ENCODE measurements at places on chromosomes 7 and 10.

DNA sequence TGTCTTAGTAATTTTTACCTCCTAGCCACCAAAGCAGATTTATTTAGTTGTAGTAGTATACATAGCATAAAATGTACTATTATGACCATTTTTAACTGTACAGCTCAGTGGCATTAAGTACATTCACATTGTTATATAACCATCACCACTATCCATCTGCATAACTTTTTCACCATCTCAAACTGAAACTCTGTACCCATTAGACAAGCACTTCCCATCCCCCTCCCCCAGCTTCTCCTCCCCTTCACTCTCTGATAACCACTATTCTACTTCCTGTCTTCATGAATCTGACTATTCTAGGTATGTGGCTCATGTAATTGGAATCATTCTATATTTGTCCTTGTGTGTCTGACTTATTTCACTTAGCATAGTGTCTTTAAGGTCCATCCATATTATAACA lies 71.9 kb downstream of the MRPL32 start:
- DNase-seq = peak; percentile 5

GRCh38 chr7:50766106-50766848 lies 16.4 kb downstream of the GRB10 start:
- no peak for DNase-seq

DNA sequence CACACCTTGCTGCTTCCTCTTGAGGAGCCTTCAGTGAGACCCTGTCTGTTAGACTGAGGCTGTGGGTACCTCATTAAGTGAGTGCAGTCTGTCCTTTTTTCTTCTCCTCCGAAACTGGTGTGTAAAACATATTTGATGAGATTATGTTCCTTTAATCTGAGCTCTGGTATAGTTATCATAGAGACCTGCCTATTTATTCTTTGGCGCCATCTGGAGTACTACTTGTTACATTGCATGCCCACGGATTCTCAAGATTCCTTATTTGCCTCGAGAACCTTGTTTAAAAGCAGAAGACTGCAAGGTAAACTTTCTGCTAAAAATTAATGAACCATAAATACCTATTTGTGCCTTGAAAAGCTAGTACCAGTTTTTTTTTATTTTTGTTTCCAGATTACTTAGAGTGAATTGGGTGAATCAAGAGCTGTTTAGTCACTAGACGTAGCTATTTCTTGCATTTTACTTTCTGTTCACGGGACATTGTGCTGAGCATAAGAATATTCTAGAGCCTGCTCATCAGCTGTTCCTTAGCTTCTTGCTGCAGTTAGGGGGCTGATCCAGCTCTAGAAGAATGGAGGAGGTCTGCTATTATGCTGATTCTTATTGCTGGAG lies 16.9 kb upstream of the STMP1 start:
- DNase-seq = peak; percentile 56

- DNase-seq = no peak
Observed at GRCh38 chr10:116836902-116837523, 12.3 kb upstream of the ENO4 start.

GRCh38 chr7:34081935-34082334 lies 176.6 kb downstream of the BMPER start:
- peak; percentile 59 for DNase-seq

DNA sequence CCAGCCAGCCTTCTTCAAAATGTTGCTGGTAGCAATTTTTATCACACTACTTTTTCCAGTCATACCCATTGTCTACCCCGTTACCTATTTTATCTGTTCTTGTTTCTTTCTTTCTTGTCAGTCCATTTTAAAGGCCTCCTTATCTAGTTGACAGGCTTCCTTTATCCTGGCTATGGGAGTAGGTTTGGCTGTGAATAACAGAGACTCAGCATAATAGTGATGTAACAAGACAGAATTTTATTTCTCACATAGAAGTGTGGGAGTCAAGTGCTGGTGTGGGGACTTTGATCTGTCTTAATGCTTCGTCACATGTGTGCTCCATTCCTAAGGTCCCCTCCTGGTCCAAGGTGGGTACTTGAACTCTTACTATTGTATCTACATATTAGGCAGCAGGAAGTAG lies 283.6 kb downstream of the EXOC4 start:
- no peak for DNase-seq

DNA sequence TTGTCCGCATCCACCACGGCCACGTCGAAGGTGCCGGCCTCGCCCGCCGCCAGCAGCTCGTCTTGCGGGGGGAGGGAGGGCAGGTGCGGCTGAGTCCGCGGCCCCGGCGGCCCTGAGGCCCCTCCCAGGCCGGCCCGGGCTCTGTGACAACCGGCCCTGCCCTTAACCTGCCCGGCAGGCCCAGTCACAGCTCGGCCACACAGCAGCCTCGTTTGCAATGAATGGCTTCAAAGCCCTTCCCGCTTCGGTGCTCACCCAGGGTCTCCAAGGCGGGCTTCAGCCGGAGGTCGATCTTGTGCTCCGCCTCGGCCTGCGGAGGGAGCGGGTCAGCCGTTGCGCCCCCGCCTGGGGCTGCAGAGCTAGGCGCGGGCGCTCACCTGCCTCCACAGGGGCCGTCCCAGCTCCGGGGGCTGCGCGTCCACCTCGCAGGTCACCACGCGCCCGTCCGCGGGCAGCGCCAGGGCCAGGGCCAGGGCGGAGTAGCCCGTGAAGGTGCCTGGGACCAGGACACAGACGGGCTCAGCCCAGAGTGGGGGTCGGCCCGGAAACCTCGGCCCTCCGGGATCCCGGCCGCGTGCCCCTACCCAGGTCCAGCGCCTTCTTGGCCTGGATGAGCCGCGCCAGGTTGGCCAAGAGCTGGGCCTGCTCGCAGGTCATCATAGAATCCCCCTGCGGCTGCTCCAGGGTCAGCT lies 928 bp downstream of the COMTD1 start:
- DNase-seq = no peak

DNA sequence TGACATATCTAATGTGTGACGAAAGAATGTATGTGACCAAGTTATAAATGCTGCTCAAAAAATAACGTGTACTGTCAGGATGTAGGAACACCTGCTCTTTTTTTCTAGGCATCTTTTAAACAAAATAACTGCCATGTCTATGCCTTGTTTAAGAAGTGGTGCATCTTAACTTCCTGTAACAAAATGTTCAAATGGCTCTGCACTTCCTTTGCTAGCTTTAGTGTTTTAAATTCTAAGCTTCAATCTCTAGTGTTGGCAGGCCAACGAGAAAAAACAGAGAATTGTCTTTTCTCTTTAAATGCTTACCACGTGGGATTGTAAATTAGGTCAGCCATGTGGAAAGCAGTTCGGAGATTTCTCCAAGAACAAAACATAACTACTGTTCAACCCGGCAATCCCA lies 14.6 kb upstream of the PDSS1 start:
- DNase-seq = no peak

- no peak for DNase-seq
Observed at GRCh38 chr7:46713868-46714596, 793.0 kb upstream of the IGFBP3 start.

DNA sequence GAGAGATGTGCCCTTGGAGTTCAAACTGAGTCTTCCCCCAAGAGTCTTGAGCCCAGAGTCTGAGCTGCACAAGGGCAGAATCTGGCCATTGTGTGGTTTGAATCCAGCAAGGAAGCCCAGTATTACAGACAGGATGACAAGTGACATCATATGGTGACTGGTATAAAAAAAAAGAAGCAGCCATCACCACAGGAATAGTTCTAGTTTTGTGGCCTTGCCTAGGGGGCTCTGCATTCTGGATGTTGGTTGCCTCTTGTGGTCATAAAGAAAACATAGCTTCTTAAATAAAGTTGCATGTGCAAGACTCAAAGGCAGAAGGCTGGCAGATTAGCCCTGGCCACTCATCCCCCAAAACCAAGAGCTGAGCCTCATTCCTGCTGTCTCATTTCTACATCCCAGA lies 16.8 kb upstream of the LRRC72 start:
- DNase-seq = no peak

GRCh38 chr7:148058753-148059152 lies 531.8 kb upstream of the C7orf33 start:
- no peak for DNase-seq

DNA sequence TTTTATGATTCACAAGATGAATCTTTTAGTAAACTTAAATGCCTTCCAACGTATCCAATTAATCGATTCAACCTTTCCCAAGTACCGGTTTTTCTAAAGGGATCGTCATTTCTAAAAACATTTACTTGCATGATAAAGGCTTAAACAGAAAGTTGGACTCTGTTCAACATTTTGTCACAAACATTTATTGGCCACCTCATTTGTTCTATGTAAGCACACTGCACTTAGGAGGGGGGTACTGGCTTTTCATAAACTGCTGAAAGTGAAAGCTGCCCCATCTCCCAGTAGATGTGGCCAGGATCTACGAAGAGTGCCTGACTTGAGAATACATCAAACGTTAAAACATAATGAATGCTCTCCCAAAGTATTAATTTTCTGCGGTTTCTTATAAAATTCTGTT lies 37.3 kb upstream of the LAMB4 start:
- DNase-seq = peak; percentile 15

Data from AG10803 (cell line).